ENCODE measurements at places on chromosomes 12 and 14.

GRCh38 chr12:110869026-110869425 lies 22.2 kb downstream of the CCDC63 start:
- DNase-seq, result no peak

DNA sequence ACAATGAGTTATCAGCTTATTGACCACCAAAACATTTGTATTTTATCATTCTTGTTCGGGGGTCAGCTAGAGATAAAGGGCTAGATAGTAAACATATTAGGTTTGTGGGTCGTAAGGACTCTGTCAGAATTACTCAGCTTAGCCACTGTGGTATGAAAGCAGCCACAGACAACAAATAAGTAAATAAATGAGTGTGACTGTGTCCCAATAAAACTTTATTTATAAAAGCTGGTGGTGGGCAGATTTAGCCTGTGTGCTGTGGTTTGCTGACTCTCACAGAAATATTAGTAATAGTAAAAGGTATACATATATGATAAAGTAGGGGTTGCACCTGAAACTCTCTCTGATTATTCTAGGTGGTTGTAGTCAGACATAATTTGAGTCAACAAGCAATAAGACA lies 56.1 kb downstream of the TPH2 start:
- DNase-seq, result no peak

DNA sequence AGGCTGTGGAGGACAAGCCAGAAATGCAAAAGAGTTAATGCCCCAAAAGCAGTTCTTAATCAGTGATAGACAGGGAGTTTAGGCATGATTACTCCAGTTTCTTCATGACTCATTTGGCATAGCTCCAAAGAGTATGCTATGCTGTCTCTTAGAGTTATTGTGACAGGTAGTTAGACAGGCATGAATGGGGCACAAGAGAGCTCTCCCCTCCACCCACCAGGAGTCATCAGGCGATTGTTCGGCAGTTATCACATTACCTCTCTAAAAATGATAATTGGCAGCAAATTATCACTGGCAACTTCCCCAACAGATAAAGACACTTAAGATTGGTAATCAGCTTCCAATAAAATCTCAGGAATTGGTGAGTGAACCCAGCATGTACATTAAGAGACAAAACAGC lies 320.1 kb downstream of the DAD1 start:
- no peak for DNase-seq

- no peak for DNase-seq
Observed at GRCh38 chr12:82745807-82746206, 59.1 kb downstream of the TMTC2 start.

DNA sequence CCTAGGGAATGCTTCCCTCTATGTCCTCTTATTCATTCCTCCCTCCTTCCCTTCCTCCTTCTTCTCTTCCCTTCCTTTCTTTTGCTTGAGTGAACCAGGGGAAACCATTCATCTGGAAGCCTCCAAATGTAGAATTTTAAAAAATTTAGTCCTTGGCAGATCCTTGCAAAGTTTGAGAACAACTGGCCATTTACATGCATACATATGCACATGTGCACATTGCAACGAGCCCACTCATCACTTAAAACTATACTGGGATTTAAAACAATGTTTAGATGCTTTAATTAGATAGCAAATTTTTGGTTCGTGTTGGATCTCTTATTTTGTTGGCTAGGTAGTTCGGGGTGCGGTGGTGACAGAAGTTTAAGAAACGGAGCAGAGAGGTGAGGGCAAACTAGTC lies 68.0 kb upstream of the HMGA2 start:
- DNase-seq, result no peak

GRCh38 chr14:105945896-105946295 lies 419.5 kb downstream of the TMEM121 start:
- no peak for DNase-seq

GRCh38 chr12:69298947-69299346 lies 49.2 kb upstream of the LYZ start:
- DNase-seq, result no peak

- peak; percentile 64 for DNase-seq
Observed at GRCh38 chr14:23631702-23632460, 4.3 kb upstream of the DHRS2 start.

DNA sequence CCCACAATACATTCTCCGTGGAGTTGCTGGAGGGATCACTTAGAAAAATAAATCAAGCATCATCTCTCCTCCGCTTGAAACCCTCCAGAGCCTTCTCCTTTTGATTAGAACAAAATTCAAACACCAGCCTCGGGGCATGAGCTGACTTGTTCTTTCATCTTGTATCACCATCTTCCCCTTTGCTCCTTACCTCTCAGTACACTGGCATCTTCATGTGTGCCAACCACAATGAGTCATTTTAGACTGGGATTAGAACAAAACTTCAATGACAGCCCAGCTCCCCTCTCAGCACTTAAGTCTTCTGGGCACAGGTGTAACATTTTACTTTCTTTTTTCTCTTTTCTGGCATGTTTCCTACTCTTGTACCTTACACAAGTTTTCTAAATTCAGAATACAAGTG lies 1159.2 kb upstream of the TMEM132C start:
- DNase-seq, result no peak

- no peak for DNase-seq
Observed at GRCh38 chr12:28998662-28999120, 150.4 kb upstream of the FAR2 start.

GRCh38 chr14:60622210-60622916 lies 26.9 kb downstream of the SIX1 start:
- DNase-seq, result no peak

DNA sequence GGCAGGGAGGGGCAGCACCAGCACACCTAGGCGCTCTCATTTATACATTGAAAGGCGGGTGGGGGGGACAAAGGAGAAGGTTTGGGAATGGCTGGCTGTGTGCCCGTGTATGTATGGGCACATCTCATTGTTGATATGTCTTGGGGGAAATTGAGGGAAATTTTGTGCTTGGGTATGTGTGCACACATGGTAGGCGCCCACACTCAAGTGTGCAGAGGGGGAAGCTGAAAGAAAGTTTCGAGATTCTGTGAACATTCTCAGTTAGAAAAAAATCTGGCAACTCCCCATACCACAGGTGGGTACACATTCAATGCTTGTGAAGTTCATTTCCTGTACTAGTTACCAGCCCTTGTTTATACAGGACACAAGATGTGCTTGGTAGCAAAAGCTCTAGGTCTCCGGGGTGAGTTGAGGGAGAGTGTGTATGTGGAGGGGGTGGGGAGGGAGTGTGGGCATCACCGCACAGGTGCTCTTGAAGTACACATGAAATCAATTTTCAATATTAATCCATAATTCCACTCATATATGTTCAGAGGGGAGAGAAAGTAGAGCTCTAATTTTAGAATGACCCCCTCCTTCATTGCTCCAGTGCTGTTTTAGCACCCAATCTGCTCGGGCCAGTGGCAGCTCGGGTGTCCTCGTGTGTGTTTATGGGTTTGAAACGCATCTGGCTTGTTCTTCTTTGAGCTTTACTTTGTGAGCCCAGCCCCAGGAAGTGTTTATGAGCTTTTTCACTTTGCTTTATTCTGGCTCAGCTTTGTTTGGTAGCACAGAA lies 286.0 kb downstream of the ZFP36L1 start:
- DNase-seq, result no peak

DNA sequence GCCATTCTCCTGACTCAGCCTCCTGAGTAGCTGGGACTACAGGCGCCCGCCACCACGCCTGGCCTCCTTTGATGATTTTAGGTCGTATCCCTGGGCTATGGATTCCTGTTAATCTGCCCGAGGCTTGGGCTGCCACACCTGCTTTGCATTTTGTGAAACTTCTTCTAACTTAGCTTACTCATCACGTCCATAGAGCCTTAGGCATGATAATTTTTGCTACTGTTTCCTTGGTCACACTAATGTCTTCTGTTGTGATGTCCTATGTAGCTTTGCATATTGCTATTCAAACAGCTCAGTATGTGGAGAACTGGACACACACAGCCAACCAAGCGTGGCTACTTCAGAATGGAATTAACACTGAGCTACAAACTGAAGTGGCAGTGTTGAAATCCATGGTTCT lies 47.5 kb upstream of the DDX11 start:
- DNase-seq, result no peak

DNA sequence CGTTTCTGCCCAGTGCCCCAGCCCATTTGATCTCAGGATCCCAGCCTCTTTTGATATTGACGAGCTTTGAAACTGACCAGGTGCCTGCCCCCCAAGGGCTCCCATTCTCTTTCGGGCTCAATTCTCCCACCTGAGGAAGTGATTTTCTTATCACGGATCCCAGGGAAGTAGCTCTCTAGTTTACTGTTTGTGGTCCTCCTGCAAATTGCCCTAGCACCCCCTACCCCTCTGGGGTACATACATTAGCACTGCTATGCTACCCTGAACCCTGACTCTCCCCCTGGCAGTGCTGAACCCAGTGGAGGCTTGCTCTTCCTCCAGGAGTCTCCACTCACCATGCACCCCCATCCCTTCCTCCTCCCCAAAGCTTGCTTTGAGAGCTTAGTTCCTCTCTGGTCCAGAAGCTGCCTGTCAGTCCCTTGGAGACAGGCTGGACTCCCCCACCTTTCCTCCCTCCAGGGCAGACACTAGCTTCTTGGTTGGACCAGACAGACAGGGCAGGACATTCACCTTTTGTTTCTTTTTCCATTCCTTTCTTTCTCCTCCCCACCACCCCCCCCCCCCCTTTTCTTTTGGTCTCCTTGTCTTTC lies 4.4 kb upstream of the TBX3 start:
- no peak for DNase-seq

DNA sequence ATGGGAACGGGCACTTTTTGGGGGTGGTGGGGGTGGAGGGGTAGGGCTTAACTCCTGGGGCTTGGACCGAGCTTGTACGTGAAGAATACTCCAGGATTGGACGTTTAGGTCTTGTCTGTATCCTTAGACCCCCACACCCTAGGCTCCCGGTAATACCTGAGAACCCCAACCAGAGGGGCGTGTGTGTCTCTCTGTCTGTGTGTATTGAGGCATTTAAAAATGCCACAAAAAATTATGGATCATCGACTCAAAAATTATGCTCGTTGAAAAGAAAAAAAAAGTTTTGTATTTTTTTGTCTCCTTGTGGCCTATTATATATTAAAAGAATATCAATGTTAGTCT lies 459 bp downstream of the PPFIBP1 start:
- DNase-seq, result no peak

DNA sequence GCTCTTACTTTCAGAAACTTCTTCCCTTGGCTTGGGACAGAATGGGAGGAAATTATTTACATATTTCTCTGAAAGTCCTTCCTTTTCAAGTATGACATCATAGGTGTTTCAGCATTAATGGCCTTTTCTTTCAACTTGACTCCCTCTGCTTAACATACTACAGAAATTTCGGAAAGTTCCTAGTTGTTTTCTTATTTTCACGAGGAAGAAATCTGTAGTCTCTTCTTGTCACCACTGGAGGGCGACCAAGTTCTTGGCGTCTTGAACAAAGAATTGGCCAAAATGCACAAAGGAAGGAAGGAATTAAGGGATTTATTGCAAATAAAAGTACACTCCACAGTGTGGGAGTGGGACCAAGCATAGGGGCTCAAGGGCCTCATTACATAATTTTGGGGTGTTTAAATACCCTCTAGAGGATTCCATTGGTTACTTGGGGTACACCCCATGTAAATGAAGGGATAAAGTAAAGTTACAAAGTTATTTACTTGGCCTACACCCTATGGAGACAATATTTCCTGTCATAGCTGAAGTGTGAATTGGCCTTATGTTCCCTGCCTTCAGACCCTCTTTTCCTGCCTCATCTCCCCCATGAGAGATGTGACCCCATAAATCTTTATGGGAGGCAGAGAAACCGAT lies 70.4 kb downstream of the RPL10L start:
- DNase-seq, result peak; percentile 2

GRCh38 chr14:105116451-105117256 lies 51.4 kb upstream of the GPR132 start:
- DNase-seq, result no peak

GRCh38 chr14:21264025-21264801 lies 5.0 kb downstream of the HNRNPC start:
- DNase-seq, result peak; percentile 48

DNA sequence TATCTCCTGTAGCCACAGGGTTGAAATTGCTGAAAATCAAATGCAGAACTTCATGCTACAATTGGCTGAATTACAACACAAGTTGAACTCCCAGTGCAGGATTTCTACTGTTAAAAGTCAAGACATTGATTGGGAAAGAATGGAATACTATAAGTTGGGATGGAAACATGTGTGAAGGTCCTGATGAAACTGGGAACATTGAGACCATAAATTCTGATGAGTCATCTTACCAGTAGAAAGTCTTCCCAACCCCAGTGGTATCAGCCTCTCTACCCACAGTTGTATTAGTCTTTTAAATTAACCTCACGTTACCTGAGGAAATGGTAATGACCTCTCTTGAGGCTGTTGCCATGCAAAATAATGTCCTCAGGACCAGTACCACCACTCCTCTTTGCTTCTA lies 27.4 kb upstream of the DYRK2 start:
- no peak for DNase-seq

DNA sequence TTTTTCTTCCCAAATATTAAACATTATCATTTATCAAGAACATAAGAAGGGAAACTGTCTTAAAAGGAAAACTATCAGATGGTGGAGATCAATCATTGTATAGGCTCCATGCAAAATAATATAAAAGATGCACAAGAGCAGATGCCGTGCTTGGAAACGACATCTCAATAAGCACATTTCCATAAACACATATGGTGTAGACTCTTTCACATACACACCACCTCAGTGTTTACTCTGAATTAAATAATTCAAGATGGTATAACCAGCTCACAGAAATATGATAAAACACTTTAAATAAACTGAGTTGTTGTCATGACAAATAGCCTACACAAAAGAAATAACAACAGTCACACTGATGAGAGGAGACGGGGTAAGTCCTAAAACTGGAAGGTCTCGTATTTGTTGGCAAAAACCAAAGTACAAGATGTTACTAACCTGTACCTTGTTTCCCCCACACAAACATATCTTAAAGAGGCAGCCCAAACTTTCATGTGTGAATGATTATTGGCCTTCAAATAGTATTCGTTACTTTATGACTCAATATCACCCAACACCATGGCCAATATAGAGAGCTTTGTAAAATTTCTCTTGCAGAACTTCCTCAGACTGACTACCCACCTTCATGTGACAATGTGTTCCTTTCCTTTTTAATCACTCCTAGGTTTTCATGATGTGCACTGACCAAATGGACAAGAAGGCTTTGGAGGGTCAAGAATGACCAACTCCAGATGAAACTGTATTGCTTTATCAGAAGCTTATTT lies 48.6 kb upstream of the TMPO start:
- DNase-seq, result no peak

Data from hematopoietic multipotent progenitor cell treated with erythropoietin and hydrocortisone succinate and interleukin-3 and kit ligand, for 15 days (in vitro differentiated cells).